ENCODE measurements at places on chromosomes 5 and 9.

DNA sequence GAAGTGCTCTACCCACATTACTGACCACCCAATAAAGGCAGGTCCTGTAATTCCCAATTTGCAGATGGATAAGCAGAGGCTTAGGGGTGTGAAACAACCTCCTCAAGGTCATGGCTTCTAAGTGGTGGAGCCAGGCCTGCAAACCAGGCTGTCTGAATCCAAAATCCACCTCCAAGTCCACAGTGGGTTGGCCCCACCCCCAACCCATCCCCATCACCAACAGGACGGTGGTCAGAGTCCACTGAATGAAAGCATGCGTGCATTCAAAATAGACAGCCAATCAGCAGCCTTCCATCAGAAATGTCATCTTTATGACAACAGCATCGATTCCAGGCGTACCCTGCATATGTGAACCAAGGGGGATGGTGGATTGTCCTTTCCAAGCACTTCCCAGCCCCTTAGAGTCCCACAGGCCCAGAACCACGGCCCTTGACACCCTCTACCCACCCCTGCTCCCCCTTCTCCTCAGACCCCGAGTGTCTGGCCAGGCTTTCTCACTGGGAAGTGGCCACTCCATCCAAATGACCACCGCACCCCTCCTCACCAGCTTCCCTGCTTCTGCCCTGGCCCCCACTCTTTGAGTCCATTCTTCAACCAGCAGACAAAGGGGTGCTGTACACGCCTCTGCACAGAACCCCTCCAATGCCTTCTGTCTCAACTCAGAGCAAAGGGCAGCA is 133.1 kb downstream of the KCNIP1 start:
- no peaks in the 10 kb centered on the region for H3K36me3 ChIP-seq
- H3K4me3 ChIP-seq: no peak overlapping the region
- no peak for DNase-seq

DNA sequence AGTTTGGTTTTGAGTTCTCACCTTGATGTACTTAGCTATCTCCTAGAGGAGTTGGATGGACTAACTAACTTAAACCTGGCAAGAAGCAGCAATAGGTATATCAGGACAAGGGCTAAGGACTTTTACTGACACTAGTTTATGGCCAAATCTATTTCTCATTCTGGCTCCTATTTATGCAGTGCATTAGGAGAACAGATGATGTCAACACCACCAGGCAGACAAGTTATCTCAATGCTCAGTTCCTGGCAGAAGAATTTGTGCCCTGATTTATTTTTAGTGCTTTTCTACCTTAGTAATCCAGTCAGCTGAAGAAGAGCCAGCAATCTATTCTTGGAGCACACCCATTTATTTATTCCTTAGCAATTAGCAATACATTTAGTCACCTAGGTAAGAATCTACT is 30.7 kb upstream of the MYOT start:
- no peaks in the 10 kb centered on the region for H3K27me3 ChIP-seq
- H3K4me1 ChIP-seq: no peaks in the 10 kb centered on the region
- no peak for DNase-seq
- no peaks in the 10 kb centered on the region for H3K36me3 ChIP-seq

- no peak overlapping the region for H3K4me3 ChIP-seq
- H3K36me3 ChIP-seq: no peaks in the 10 kb centered on the region
- no peak for DNase-seq
- H3K27me3 ChIP-seq: no peaks in the 10 kb centered on the region
Measured at GRCh38 chr5:175070283-175070682, 345.9 kb downstream of the MSX2 start.

DNA sequence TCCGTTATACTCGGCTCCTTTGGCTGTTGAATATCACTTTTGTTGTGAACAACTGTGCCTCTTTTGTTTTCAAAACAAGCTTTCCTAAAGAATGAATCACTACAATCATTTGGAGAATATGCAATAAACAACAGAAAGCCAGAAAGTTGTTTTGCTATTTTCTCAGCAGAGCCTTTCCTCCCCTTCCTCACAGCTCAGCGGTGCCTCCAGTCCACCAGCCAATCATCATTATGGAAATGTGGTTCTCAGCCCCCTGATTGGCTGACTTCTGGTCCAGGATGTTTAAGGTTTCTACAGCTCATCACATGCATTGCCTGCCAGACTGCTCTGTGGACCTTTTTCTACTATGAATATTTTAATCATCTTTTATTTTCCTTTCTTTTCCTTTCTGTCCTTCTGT is 9.1 kb upstream of the ZNF608 start:
- DNase-seq: no peak
- H3K36me3 ChIP-seq: no peaks in the 10 kb centered on the region
- no peaks in the 10 kb centered on the region for H3K27me3 ChIP-seq
- no peaks in the 10 kb centered on the region for H3K4me1 ChIP-seq
- H3K27ac ChIP-seq: no peak overlapping the region
- H3K4me3 ChIP-seq: no peak overlapping the region

GRCh38 chr5:177023303-177023664 is 788 bp downstream of the ZNF346 start:
- H3K27me3 ChIP-seq: no peaks in the 10 kb centered on the region
- peaks cover 9% of the 10 kb centered on the region for H3K4me1 ChIP-seq
- H3K27ac ChIP-seq: peak overlapping the region; percentile 82
- H3K4me3 ChIP-seq: peak overlapping the region; percentile 85

GRCh38 chr5:136076881-136077445 is 48.2 kb downstream of the TGFBI start:
- H3K27ac ChIP-seq: no peak overlapping the region
- no peak overlapping the region for H3K4me3 ChIP-seq
- H3K36me3 ChIP-seq: no peaks in the 10 kb centered on the region
- H3K4me1 ChIP-seq: no peaks in the 10 kb centered on the region
- peaks cover 4% of the 10 kb centered on the region for H3K27me3 ChIP-seq
- DNase-seq: no peak

DNA sequence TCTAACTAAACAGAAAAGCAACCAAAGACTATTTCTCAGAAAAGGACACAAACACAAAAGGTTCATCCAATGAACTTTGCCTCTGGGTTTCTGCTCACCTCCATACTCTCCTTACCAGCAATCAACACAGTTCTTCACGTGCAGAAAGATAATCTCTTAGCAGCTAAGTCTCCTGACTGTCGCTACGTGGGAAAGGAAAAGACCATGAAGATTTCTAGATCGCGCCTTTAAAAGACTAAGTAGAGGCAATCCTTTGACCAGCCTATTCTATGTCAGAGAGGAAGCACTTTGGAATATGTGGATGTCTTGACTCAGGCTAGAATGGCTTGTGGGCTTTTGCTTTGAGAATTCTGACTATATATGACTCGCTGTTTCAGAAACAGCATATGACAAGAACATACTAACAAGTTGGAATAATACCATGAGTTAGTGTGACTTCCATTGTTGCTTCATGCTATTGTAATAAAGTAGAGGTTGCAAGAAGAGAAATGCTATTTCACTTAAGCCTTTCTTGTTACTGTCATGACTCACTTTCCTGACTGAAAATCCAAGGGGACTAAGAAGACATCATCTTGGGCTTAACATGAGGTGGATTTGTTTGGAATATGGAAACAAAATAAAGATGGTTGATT is 339.5 kb upstream of the RFX3 start:
- no peaks in the 10 kb centered on the region for H3K36me3 ChIP-seq
- H3K4me1 ChIP-seq: no peaks in the 10 kb centered on the region
- no peak overlapping the region for H3K27ac ChIP-seq
- no peaks in the 10 kb centered on the region for H3K27me3 ChIP-seq
- DNase-seq: no peak

GRCh38 chr5:141392429-141393198 is at the start of gene PCDHGA8:
TSS of gene PCDHGA8 (plus strand) at chr5:141392633. CDS start at chr5:141392814, 181 bp downstream.
- no peaks in the 10 kb centered on the region for H3K36me3 ChIP-seq
- no peak for DNase-seq
- H3K4me1 ChIP-seq: no peaks in the 10 kb centered on the region
- peaks cover 6% of the 10 kb centered on the region for H3K27me3 ChIP-seq
- no peak within 1 kb of the TSS for H3K27ac ChIP-seq

- no peak overlapping the region for H3K27ac ChIP-seq
- H3K27me3 ChIP-seq: peaks cover 25% of the 10 kb centered on the region
- peaks cover 13% of the 10 kb centered on the region for H3K4me1 ChIP-seq
- DNase-seq: no peak
- no peak overlapping the region for H3K4me3 ChIP-seq
Measured at GRCh38 chr5:141882594-141883183, 4.5 kb upstream of the PCDH1 start.

GRCh38 chr5:2801577-2802525 is 50.4 kb upstream of the IRX2 start:
- no peaks in the 10 kb centered on the region for H3K4me1 ChIP-seq
- H3K27me3 ChIP-seq: no peaks in the 10 kb centered on the region
- DNase-seq: no peak

DNA sequence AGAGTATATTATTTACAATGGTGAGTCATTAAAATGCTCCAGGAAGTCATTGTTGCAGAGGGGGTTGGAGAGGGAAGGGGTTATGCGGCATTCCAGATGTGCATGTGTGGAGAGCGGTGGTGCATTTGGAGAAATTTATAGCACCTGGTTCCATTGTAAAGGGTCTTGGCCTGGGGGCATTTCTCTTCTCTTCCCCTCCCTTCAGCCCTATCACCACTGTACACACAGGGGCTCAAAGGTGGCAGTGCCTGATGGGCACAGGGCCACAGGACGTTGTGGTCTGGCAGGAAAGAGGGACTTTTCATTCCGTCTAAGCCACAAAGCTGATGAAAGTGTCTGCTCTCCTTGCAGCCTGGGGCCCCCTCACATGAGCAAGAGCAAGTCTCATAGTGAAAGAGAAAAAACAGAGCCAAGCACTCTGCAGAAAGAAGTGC is 442.4 kb upstream of the ZNF462 start:
- DNase-seq: no peak
- H3K4me3 ChIP-seq: no peak overlapping the region
- H3K27me3 ChIP-seq: no peaks in the 10 kb centered on the region
- H3K27ac ChIP-seq: no peak overlapping the region
- no peaks in the 10 kb centered on the region for H3K36me3 ChIP-seq

DNA sequence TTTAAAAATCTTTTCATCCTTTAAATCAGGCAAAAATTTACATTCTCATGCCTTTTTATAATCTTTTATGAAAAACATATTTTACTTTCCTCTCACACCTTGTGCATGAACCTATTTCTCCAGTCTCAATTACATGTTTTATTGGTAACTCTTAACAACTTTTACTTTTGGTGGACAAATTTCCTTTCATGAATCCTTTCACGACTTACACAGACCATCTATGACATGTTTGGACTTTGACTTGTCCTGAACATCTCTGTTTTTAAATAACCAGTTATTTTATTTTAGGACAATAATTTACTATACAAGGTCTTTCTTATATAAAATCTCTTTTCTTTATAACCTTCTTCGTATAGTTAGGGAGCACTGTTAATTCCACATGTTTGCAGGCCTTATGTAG is 26.5 kb upstream of the MTMR12 start:
- no peak overlapping the region for H3K4me3 ChIP-seq
- H3K27me3 ChIP-seq: no peaks in the 10 kb centered on the region
- no peaks in the 10 kb centered on the region for H3K4me1 ChIP-seq
- no peaks in the 10 kb centered on the region for H3K36me3 ChIP-seq

- no peak for DNase-seq
- H3K27me3 ChIP-seq: no peaks in the 10 kb centered on the region
- H3K36me3 ChIP-seq: no peaks in the 10 kb centered on the region
- no peak overlapping the region for H3K4me3 ChIP-seq
Measured at GRCh38 chr5:127621601-127622325, 27.1 kb upstream of the CTXN3 start.

DNA sequence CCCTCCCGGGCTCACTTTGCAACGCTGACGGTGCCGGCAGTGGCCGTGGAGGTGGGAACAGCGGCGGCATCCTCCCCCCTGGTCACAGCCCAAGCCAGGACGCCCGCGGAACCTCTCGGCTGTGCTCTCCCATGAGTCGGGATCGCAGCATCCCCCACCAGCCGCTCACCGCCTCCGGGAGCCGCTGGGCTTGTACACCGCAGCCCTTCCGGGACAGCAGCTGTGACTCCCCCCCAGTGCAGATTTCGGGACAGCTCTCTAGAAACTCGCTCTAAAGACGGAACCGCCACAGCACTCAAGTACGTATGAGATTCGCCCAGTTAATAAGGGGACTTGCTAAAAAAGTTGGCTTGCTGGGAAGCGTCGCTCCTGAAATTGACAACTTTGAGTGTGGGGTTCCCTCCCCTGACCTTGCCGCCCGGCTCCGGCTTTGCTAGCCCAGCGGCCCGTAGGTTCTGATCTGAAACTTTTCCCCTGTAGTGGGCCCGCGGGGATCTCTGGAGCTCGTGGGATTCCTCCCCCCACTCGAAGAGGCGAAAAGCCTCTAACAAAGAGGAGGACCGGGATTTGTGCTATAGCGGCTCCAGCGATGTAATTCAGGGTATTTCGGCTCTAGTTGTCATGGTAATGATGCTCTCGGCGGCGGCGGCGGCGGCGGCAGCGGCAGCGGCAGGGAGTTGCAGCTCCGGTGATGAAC is 572 bp downstream of the NR4A3 start:
- peak overlapping the region; percentile 80 for H3K4me3 ChIP-seq
- H3K27ac ChIP-seq: peak overlapping the region; percentile 80
- peaks cover 50% of the 10 kb centered on the region for H3K4me1 ChIP-seq
- peak; percentile 43 for DNase-seq
- H3K36me3 ChIP-seq: no peaks in the 10 kb centered on the region
- H3K27me3 ChIP-seq: peaks cover 43% of the 10 kb centered on the region

DNA sequence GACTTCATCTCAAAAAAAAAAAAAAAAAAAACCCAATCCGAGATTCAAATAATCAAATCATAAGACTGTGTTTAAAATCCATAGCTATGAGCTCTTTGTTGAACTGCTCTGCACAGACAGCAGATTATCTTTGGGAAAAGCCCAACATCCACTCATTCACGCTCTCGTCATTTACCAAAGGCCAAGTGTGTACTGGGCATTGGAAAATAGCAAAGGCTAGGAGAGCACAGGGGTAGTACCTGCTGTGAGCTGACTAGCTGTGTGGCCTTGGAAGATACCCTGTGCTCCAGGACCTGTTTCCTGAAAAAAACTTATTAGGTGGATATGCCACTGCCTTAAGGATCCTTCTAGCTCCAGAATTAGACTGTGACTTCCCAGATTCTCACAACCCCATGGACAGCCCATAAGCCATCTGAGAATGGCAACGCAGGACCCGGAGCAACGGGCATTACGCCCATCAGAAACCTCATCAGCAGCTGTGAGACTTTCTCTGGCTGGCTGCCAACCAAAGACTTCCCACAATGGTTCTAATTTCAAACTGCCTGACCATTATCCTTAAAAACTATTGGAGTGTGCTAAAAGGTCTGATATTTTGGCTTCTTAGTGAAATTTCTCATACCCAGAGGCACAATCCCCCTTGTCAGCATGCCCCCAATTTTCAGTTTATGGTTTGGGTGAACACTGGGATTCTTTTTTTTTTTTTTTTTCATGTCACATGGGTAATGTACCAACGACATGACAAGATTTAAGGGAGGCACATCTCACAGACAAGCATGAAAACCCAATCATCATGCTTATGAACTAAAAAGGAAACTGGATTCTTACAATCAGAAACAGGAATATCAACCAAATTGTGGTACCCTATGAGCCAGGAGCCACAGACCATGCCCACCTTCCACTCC is 16.8 kb downstream of the SERINC5 start:
- peaks cover 32% of the 10 kb centered on the region for H3K4me1 ChIP-seq
- DNase-seq: no peak
- H3K27me3 ChIP-seq: no peaks in the 10 kb centered on the region
- H3K36me3 ChIP-seq: peaks cover 17% of the 10 kb centered on the region
- no peak overlapping the region for H3K4me3 ChIP-seq

- no peaks in the 10 kb centered on the region for H3K36me3 ChIP-seq
- DNase-seq: no peak
- no peaks in the 10 kb centered on the region for H3K27me3 ChIP-seq
- no peak overlapping the region for H3K4me3 ChIP-seq
Measured at GRCh38 chr5:74442466-74442865, 198.1 kb downstream of the ENC1 start.
